SHP77 treated with DMSO at 0.1 percent for 48 hours (cell line): ENCODE measurements at places on chromosomes 7 and 10.

GRCh38 chr7:84704380-84704779, 482.5 kb downstream of the SEMA3D start:
- no peak for DNase-seq

DNA sequence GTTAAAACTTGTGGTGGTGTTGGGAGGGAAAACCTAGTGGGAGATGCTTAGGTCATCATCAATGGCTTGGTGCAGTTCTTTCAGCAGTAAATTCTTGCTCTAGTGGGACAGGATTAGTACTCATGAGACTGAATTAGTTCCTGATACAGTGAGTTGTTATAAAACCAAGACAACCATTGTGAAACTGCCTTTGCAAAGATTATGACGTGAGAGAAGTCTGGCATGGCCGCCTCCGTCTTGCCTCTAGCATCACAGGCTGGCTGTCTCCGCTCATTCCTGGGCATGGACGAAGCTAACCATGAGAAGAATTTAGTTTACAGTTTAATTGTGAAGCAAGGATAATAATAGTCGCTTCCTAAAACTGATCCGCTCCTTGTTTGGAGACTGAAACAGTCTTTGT, 186.4 kb downstream of the KIF20B start:
- DNase-seq = no peak

DNA sequence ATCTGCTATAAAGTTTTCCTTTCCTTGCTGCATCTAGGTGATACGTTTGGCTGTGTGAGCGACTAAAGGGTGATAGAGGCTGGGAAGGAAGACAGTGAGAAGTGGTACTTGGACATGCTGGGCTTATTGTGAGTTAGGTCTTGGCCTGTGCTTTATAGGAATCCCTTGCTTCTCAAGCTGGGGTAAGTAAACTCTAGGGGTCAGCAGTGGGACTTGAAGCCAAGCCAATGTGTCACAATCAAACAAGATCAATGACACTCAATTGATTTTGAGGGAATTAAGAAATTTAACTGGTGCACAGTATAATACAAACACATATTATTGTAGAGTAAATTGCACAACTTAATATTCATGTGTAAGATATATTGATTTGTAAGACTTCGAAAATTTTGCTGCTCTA, 155.8 kb upstream of the AOAH start:
- no peak for DNase-seq

DNA sequence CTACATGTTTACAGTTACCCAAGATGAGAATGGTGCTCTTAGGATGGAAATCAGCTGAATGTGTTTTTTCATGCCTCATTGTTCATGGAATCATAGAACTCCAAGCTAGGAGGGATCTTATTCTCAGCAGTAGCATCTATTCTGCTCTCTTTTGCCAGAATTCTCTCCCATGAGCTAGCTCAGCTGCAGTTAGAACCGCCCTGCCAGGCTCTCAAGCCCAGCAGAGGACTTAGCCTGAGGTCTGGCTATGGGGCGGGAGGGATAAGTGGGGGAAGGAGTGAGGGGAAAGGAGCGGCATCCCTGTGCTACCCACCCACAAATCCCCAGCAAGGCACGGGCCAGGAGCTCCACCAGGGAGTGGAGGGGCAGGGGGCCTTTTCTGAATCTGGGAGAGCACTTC, 120.7 kb upstream of the PLXNA4 start:
- no peak for DNase-seq

DNA sequence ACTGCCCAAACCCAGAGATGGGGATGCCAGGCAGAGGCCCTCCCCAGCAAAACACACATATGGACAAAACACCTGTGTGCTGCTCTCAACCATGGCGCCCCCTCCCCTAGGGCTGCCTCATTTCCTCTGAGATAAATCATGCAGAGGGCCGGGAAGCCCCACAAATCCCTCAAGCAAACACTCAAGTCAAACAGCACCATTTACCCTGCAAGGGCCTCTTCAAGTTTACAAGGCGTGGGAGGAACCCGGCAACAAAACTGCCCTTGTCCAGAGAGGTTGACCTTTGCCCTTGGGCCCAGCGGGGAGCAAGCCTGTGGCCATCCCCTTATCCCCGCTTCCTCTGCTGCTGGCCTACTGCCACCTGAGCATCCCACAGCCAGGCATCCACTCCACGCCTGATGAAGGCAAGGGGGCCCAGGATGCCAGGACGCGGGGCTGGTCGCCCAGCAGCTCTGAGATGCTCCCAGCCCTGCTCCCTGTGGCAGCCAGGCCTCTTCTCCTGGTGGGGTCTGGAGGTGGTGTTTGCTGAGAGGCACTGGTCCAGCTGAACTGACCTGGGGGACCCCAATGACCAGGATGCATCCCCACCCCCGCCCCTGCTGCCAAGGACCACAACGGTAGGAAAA, 77.4 kb downstream of the DLG5 start:
- no peak for DNase-seq

- DNase-seq = no peak
Observed at GRCh38 chr7:124101173-124101768, 68.4 kb upstream of the TMEM229A start.

GRCh38 chr7:104536956-104537355, 208.6 kb downstream of the LHFPL3 start:
- no peak for DNase-seq

- DNase-seq = no peak
Observed at GRCh38 chr10:95171336-95171735, 22.7 kb upstream of the ACSM6 start.

GRCh38 chr10:49743464-49744075, 18.6 kb downstream of the OGDHL start:
- DNase-seq = no peak

- DNase-seq = no peak
Observed at GRCh38 chr7:141073641-141074161, at the start of gene TMEM178B. TSS of gene TMEM178B (plus strand) at chr7:141074064.

DNA sequence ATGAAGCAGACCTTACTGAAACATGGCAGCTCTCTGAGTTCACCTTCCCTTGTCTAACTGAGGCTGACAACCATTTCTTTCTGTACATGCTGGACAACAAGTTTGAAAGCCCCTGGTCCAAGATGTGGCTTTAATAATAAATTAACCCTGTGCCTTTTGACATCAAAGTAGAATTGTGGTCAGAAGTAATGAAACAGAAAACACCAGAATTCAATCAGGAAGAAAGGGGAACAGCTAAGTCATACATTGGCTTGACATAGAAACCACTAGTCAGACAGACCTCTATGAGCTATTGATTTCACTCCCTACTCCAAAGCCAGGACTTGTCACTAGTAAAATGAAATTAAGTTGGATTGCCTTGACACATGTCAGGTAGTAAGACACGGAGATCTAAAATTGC, 175.2 kb upstream of the ASAH2 start:
- no peak for DNase-seq

GRCh38 chr7:519484-520390, at the start of gene PDGFA:
TSS of gene PDGFA (minus strand) at chr7:519846. CDS start at chr7:519001, 845 bp downstream.
- DNase-seq = no peak

DNA sequence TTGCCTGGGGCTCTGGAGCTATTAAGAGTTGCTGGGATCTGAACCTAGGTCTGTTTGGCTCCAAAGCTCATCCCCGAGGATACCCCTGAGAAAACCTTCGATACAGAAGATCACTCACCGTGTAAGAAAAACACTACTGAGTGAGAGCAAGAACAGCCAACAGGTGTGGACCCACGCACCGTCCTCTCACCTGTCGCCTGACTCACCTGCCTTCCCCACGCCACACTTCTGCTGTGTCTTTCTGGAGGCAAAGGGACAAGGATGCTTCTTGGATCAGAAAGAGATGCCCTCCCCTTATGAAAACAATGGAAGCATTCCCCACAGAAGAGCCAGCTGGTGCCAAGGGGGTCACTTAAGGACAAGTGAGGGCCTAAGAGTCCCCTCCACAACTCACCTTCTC, 46.7 kb downstream of the COL13A1 start:
- DNase-seq = no peak

DNA sequence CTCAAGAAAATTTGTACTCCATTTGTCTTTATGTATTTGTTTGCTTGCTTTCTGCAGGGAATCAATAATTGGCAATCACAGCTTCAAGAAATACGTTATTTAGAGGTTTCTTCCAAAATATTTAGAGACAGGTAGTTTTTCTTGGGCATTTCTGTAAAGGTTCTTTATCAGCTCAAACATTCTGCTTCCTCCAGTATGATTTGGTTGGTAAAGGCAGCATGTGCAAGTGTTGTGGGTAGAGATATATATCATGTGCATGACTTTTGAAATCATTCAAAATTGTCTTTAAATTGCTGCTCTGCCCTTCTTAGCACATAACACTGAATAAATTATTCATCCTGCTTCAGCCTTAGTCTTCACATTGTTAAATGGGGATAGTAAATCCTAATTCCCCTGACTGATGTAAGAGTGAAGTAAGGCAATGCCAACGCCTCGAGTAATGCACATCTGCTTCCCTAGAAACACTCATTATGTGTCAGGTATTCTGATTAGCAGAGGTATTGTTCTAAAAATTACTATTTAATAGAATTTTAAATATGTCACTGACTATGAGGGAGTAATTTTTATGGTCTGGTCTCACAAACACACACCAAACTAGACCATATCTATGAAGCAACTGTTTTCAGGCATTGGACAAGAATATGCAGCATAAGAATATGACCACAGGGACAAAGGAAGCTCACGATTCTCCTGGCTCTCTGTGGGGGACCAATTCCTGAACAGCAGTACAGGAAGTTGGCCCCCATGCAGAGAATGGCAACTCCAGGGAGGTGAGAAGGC, 77.3 kb upstream of the AKR1E2 start:
- DNase-seq = no peak

- DNase-seq = peak; percentile 25
Observed at GRCh38 chr7:55409482-55410225, 44.5 kb downstream of the LANCL2 start.

- DNase-seq = no peak
Observed at GRCh38 chr10:107701943-107702342, 537.4 kb upstream of the SORCS1 start.

DNA sequence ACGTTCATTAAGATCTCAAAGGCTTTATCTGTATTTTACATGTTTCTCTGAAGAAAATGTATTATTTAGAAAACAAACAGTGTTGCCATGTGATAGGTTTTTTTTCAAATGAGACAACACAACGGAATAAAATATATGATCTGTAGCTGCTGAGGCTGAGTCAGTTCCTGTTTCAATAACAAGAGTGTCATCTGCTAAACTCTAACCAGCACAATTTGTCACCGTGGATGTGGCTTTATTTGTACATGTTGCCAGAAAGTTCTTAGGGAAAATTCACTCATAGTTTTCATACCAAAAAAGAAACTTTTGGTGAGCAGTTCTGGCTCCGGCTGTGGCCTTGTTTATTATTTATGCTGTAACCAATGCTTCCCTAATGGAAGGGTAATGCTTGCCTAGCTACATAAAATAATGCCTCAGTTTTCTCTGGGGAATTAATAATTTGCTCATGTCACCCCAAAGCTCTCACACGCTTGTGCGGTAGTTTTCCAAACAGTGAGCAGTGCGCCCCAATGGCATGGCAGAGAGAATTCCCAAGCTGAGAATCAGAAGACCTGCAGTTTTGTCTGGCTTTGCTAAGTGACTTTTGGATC, 20.3 kb upstream of the KLF6 start:
- DNase-seq = no peak

- DNase-seq = no peak
Observed at GRCh38 chr10:72953687-72954086, 919 bp downstream of the PLA2G12B start.

- DNase-seq = no peak
Observed at GRCh38 chr10:19728964-19729363, 87.3 kb upstream of the PLXDC2 start.

GRCh38 chr7:66535414-66536329, 93.0 kb upstream of the KCTD7 start:
- DNase-seq = no peak

GRCh38 chr7:4439444-4439843, 242.7 kb upstream of the FOXK1 start:
- DNase-seq = no peak

GRCh38 chr10:17673471-17674061, 29.6 kb downstream of the STAM start:
- no peak for DNase-seq

DNA sequence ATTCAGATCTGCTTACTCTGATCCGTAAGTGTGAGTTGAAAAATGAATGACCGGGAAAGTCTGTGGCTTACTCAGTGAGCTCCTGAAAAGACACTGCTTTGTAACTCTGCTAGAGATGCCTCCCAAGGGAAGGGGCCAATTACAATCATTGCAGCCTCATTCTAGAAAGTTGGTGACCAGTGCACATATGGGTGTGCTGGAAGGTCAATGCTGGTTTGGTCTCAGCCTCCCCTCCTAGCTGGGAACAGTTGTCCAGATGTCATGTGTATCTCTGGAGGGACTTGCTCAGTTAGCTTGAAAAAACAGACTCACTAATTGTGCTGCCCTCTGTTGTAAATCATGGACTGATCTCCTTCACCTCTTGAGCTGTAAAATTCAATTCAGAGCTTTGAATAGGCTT, 405.0 kb downstream of the ADRA2A start:
- no peak for DNase-seq

DNA sequence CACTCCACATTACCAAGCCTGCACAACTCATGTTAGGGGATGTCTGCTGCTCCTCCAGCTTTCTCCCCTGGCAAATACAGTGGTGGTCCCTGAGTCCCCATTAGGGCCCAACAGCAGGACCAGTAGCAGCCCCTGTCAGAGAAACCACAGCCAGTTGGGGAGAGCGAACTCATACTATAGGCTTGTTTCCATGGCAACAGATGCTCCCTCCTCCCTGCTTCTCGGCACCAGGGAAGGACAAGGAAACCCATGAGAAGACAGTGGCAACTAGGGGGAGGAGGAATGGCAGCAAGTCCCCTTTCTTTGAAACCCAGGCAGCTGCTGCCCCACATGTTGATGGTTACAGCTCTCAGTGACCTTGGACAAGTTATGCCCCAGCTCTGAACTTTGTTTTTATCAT, 326.4 kb downstream of the KCNMA1 start:
- DNase-seq = no peak

DNA sequence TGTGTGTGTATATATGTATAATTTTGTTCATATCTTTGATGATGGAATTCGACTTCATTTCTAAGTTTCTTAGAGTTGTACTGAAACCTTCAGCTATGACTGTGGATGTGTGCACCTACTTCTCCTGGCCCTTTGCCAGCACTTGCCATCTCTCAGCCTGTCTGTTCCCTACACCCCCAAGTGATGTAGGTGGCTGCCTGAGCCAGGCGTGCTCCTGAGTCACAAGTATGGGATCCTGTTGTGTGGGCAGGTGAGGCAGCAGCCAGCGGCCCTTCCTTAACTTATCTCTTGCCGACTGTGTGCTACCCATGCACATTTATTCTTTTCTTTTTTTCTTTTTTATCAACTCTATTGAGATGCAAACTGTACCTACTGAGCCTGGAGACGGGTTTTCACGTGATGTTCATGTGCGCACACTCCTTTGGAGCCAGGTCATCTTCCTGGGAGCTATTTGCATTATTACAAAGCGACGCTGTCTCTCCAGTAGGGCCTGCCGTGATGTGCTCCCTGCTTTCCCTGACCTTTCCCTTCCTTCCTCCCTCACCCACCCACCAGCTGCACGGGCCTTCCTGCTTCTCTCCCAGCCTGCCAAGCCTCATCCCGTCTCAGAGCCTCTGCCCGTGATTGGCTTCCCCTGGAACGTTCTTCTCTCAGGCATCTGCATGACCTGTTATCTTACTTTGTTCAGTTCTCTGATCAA, 31.3 kb upstream of the GALNT11 start:
- DNase-seq = no peak

- DNase-seq = no peak
Observed at GRCh38 chr10:17250736-17251135, 22.7 kb downstream of the VIM start.

GRCh38 chr7:87885018-87885417, 8.7 kb downstream of the DBF4 start:
- DNase-seq = no peak

- no peak for DNase-seq
Observed at GRCh38 chr7:80651471-80651870, 13.0 kb downstream of the CD36 start.
